Endothelial cell (in vitro differentiated cells): ENCODE measurements at places on chromosomes 1 and 21.

DNA sequence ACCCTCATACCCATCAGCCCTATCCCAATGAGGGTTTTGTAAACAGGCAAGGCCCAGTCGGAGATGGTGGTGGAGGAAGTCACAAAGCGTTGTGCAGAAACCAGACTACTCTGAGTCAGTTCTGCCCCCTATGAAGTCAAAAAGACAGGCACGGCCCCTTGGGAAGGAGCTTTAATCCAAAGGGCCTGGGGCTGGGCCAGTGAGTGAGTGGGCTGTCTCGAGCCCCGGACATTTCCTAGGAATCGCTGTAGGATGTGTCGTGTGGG is 442 bp upstream of the AHCYL1 start:
- no peak for DNase-seq

DNA sequence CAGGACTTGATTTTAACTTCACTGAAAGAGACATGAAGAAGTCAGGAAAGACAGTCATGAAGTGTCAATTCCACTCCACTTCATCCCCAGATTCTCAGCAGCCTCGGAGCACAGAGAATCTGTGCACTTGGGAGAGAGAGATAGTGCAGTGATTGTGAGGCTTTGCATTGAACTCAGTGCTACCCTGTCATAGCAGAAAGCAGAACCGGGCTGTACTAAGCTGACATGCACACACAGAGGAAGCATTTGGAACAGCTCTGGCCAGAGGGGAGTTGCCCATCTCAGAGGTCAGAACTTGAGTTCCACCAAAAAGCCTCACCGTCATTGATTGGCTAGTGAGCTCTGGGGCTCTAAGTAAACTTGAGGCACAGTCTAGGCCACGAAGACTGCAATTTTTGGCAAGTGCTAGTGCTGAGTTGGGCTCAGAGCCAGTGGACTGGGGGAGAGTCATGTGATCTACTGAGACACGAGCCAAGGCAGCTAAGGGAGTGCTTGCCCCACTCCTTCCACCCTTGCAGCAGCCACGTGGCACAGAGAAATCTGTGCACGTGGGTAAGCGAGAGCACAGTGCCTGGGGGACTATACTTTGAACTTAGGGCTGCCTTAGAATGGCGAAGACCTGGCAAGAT is 810.2 kb upstream of the ADAMTS5 start:
- no peak for DNase-seq

DNA sequence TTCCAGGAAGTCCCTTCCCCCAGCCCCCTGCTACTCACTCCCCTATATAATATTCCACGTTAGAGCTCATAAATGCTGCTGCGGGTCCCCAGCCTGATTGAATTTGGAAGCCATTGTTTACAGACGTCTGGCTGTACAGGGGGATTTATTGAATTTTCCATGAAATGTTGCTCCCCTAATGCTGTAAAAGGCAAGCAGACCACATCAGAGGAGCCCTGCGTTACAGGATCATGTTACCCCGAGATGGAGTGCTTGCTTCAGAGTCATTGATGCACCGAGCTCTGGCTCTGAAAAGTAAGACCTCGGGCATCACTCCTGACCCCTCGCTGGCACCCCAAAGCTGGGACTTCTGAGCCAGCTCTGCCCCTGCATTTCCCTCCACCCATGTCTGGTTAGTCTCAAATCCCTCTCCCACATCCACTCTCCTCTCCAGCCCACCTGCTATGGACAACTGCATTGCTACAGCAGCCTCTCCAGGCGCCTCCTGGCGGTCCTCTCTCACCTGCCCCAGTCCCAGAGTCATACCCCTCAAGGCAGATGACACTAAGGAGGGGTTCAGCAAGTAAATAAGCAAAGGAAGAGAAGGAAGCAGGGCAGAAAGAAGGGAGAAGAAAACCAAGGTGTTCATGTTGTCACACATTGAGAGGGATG is 127.8 kb downstream of the TMEM53 start:
- no peak for DNase-seq

GRCh38 chr1:23790696-23791515 is at the start of gene LYPLA2:
Gene LYPLA2, plus strand, starts transcription at chr1:23791145. Its CDS starts 1,538 bp downstream, at chr1:23792683.
- DNase-seq: peak; percentile 84

GRCh38 chr1:203271018-203271743 is 34.1 kb upstream of the BTG2 start:
- no peak for DNase-seq

DNA sequence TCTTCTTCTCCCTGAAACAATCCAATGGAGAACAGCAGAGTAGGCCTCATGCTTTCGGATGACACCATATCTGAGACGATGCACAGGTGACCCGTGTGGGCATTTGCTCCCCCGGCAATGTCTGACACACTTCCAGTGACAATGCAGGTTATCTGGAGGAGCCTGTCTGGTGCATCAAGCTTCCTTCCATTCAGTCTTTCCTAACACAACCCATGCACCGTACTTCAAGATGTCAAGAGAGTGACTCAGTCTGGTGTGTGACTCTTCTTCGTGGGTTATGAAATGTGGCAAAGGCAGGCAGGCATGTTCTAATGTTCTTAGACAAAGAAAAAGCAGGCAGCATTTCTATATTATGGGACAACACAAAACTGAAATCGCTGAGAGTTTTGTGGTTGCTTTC is 159.1 kb downstream of the EDEM3 start:
- no peak for DNase-seq

GRCh38 chr1:186659890-186660341 is 20.3 kb downstream of the PTGS2 start:
- DNase-seq: no peak

DNA sequence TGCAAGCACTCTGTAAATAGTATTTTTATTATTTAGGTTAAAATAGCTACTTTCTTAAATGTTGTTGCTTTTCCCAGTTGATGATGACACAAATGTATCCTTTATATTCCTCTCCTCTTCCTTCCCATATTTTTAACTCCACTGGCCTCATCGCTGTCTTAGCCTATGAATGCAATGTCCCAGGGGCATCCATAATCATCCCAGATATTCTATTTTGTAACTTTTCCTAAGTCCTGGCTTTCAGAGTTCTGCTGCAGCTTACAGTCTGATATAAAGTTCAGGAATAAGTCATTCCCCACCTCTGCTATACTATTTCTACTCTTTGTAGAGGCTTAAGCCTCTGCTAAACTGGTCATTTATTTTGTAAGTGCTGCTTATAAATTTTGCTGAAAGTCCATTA is 58.3 kb downstream of the ASTN1 start:
- no peak for DNase-seq

DNA sequence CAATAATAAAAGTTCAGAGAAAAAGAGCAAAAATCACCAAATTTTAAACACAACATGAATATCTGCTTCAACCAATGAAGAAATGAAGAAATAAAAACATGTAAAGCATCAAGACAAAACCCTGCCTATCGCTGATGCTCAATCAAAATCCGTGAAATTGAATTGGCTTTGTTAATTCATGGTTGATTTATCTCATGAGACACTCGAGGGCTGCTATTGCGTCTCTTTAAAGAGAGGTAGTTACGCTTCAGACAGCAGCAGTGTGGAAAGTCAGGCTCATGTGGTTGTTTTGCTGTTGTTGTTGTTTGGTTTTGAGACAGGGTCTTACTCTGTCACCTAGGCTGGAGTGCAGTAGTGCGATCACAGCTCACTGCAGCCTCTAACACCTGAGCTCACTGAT is 65.5 kb upstream of the RGS7 start:
- DNase-seq: no peak

GRCh38 chr1:201721082-201722049 is 107.6 kb upstream of the IPO9 start:
- DNase-seq: no peak

DNA sequence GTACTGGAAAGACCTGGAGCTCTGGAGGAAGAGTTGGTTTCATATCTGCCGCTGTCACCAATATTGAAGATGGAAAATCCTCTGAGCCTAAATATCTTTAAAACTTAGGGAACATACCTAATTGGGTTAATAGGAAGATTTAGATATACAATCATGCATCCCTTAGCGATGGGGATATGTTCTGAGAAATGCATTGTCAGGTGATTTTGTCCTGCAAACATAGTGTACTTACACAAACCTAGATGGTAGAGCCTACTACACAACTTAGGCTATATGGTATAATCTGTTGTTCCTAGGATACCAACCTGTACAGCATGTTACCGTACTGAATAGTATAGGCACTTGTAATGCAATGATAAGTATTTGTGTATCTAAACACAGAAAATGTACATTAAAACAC is 22.5 kb downstream of the YTHDF2 start:
- no peak for DNase-seq

DNA sequence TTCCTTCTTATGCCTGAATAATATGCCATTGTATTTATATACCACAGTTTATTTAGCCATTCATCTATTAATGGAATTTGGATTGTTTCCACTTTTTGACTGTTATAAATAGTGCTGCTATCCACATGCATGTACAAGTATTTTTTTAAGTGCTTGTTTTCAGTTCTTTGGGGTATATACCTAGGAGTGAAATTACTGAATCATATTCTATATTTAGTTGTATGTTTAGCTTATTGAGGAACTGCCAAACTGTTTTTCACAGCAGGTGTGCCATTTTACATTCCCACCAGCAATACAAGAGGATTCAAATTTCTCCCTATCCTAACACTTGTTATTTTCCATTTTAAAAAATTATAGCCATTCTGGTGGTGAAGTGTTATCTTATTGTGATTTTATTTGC is 7.6 kb upstream of the HJV start:
- DNase-seq: no peak

DNA sequence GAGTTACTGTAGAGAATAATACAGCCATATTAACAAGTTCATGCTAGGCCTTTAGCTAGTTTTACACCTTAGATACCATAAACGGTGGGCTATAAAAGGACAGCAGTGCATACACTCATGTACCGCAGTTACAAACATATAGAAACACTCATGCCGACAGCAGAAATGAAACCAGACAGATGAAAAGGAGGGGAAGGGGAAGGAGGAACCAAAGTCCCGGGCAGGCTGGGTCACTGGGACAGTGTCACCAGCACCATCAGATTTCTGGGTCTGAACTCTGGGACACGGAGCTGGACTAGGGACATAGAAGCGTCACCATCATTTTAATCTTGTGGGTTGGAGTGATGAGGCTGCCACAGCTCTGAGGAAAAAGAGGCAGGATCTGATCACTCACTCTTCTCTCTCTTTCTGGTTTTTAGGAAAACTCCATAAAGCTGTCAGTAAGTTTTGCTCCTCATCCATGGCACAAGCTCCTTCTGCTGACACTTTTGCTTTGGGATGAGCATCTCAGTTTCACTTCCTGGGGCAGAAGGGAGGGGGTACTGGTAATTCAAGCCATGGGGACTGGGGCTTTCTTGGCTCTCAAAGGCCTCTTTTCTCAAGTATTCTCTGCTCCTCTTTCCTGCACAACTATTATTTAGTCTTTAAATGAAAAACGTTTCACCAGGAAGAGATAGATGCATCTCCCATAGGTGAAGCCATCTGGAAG is 7.8 kb upstream of the ZNF691 start:
- no peak for DNase-seq

DNA sequence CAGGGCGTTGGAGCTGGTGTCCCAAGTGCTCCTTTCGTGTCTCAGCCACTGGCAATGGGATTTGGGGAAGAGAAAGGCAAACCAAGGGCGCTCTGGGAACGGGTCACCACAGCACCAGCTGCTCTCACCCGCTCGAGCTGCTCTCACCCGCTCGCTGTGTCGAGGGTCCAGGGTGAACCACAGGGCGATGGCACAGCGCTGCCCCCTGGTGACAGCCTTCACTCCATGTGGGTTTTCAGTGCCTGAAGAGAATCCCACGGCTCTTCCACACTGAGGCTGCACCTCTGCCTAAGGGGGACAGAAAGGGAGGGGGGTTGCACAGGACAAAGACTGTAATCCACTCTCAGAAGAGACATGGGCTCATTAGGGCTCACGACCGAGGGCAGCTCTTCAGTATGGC is 7.1 kb upstream of the CLDN19 start:
- peak; percentile 55 for DNase-seq

DNA sequence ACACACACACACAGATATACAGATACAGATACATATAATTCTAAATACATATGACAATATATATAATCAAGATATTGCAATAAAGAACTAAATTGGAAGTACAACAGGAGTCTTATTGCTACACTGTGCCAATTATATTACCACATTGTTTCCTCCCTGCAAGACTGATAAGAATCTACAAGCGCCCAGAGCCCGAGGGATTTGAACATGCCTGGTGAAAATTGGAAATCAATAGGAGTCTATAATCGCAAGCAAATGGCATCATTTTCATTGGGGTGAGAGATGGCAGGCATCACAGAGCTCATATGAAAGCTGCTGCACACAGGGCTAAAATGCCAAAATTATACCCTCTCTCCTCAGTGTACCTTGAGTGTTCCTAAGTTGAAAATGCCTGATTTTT is 152.9 kb upstream of the PTBP2 start:
- DNase-seq: no peak

GRCh38 chr1:85318217-85318616 is 41.8 kb upstream of the BCL10 start:
- no peak for DNase-seq

DNA sequence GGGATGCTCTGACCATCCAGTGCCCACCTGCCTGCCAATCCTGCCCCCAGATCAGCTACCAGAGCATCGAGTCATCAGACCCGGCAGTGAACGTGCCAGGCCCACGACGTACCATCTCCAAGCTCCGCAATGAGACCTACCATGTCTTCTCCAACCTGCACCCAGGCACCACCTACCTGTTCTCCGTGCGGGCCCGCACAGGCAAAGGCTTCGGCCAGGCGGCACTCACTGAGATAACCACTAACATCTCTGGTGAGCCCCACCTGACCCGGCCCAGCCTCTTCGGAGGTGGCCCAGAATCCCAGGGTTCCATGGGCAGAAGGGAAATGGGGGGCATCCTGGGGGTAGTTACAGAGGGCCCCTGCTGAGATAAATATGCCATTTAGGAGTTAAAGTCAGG is 43.1 kb downstream of the PTPRU start:
- no peak for DNase-seq

GRCh38 chr1:224052772-224053171 is 61.1 kb upstream of the FBXO28 start:
- no peak for DNase-seq

GRCh38 chr1:43220905-43221778 is 48.6 kb upstream of the TMEM125 start:
- no peak for DNase-seq

- DNase-seq: no peak
These were observed 70.7 kb downstream of the ABCA4 start for GRCh38 chr1:94050254-94050653.

DNA sequence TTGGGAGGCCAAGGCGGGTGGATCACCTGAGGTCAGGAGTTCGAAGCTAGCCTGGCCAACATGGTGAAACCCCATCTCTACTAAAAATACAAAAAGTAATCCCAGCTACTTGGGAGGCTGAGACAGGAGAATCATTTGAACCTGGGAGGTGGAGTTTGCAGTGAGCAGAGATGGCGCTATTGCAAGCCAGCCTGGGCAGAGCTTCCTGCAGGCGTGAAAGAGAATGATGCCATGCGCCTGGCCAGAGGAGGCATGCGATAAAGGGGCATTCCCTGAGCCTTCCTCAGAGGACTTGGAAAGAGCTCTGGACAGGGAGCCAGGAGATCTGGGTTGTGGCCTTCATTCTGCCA is 3.2 kb downstream of the E2F2 start:
- no peak for DNase-seq

GRCh38 chr21:14488672-14489204 is 57.4 kb downstream of the SAMSN1 start:
- DNase-seq: no peak
